ENCODE measurements at places on chromosomes 7 and 10.

- DNase-seq: peak; percentile 77
Observed at GRCh38 chr7:40717242-40717641, 582.4 kb downstream of the SUGCT start.

DNA sequence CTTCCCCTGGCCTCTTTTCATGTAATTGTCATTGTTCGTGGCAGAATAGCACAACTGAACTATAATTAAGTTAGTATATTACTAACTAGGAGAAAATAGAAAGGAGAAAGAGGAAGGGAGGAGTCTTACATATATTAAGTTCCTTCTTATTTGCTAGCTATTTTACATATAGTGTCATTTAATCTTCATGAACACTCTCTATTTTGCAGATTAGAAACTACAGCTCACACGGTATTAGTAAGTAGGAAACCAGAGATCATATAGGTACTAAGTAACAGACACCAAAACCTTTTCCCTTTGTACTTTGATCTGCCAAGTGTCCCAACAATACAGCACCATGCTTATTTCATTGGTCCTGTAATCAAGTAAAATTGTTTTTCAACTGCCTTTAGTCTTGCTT is 202.4 kb upstream of the HPS1 start:
- no peak for DNase-seq

- no peak for DNase-seq
Observed at GRCh38 chr10:11824825-11825224, 1.7 kb downstream of the PROSER2 start.

- DNase-seq: no peak
Observed at GRCh38 chr7:20411372-20411771, 80.7 kb downstream of the ITGB8 start.

DNA sequence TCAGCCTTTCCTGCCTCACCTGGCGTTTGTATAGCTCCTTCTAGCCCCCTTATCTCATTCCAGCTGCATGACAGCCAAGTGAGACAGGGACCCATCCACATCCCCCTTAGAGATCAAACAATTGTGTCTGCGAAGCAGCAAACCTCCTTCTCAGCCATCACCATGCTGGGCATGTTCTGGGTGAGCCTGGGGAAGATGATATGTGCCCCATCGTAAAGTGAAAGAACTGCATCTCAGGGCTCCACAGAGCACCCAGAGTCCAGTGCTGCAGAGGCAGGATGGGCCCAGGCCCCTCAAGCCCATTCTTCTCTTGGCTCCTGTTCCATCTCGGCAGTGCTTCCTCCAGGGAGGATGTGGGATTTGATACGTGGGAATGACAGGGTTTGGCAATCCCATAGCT is 43.2 kb downstream of the FIGNL1 start:
- no peak for DNase-seq

DNA sequence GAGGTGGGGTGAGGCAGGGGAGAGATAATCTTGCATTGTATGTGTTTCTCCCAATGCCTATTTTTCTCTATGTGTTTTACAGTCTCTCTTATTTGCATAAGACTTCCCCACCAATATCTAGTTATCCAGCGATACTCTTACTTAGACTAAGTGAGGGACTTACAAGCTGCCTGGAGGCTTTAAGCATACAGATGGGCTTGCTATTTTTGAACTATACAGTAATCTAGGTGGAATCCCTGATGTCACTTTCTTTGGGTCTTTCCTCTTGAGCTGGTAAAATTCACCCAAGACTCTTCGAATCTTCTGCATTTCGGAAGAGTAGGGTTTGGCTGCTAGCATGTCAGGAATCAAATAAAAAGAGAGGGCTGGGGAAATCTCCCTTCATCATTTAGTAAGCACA is 76.6 kb downstream of the NDUFB2 start:
- DNase-seq: no peak

GRCh38 chr10:43931308-43931930 is 282.7 kb upstream of the ZNF32 start:
- no peak for DNase-seq

GRCh38 chr10:88114368-88114767 is 250.9 kb downstream of the PTEN start:
- DNase-seq: no peak
